ENCODE measurements at places on chromosomes 11 and 22.

DNA sequence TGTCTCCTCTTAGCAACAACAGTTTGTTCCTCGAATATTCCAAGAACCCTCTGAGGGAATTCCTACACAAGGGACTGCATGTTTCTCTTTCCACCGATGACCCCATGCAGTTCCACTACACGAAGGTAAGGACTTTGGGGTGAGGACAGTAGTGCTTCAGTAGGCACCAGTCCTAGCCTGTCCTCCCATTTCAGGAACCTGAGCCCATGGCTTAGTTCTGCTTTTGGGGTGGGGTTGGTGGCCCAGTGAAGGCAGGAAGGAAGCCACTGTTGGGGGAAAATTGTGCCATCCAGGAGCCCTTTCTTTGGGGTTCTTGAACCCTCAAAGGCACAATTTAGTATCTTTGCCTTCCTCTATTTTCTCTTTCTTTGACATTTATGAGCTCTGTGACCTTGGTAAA, 38.2 kb downstream of the RNF141 start:
- DNase-seq, result no peak

GRCh38 chr11:104725796-104726408, 172.4 kb downstream of the CASP12 start:
- no peak for DNase-seq

- no peak for DNase-seq
Measured at GRCh38 chr11:6653656-6654055, 2.0 kb downstream of the DCHS1 start.

DNA sequence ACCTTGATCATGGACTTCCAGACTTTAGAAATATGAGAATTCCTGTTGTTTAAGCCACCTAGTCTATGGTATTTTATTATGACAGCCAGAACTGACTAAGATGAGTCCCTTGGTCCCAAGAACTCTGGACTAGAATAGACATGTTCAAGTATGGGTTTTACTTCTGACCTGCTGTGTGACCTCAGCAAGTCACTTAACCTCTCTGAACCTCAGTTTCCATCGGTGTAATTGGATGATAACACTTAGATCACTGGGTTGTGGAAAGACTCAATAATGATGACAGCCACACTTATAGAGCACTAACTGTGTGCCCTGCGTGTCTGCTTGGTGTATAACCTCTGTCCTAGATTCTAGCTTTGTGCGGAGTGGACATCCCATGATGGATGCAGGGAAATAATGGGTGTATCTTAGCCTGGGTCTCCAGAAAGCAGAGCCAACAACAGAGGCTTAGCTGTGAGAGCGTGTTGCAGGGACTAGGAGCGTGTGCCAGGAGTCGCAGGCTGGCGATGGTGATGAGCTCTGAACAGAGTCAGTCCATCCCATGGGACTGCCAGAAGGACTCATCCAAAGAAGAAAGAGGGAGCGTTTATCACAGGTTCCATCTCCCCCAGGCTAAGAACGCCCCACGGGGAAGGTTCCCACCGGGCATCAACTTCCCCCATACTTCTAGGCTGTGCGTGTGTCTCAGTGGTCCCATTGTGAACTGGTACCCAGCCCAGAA, 93.2 kb upstream of the TP53I11 start:
- no peak for DNase-seq

DNA sequence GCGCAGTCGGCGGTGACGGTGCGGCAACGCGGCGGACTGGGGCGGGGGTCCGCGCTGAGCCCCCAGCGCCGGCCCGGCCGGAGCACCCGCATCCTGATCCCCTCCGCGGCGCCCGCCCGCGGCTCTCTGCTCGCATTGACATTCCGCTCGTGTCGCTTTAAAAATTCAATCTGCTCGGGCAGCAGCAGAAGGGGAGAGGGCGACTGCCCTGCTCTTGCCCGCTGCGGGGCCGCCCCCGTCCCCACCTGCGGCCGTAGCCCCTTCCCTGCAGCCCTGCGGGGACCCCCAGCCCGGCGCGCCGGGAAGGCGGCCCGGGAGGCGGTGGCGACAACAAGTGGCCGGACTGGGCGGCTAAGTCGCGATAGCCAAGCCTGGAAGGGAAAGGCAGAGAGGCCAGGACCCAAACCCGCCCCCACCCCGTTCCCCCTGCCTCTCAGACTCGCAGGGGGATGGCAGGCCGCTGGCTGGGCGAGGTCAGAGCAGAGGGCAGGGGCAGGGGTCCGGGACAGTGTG, 1.1 kb downstream of the CABP7 start:
- DNase-seq, result no peak

- DNase-seq, result no peak
Measured at GRCh38 chr22:27299181-27300085, 502.1 kb downstream of the MN1 start.

DNA sequence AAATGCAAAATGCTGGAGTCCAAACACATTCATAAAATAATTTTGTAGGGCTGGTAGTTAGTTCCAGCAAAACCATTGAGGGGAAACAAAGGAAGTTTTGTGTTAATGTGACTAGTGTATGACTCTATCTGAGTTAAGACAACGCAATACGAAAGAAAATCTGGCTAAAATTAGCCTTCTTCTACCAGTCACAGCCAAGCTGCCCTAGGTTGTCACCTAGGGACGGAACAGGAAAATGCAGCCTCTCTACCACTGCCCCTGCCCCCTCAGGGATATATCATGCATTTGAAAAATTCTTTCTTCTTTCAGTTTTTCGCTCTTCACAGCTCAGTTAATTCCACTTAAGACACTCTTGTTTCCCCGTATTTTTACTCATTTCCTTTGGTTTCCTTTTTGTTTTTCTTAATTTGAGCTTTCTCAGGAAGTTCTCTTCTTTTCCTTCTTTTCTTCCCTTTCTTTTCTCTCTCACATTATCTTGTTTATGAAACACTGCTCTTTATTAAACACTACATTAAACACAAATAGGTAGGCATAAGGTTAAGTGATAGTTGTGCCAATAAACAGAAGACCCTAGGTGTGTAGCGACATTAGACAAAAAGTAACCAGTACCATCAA, 30.6 kb downstream of the KIRREL3 start:
- no peak for DNase-seq

GRCh38 chr11:35567737-35568465, 42.5 kb upstream of the PAMR1 start:
- DNase-seq, result no peak

DNA sequence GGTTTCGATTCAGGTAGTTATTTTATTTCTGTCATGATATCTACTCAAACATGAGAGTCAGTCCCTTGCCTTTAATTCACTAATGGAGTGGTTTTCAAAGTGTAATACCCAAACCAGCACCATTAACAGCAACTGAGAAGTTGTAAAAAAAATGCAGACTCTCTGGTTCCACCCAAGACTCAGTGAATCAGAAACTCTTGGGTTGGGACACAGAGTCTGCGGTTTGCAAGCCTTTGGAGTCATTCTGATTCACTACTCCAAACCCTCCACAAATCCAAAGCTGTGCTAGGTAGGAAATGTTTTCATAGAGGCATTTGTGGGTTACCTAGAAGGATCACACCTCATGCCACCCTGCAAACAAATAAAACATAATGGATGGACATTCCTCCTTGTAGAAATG, 340.1 kb downstream of the NTM start:
- DNase-seq, result no peak

DNA sequence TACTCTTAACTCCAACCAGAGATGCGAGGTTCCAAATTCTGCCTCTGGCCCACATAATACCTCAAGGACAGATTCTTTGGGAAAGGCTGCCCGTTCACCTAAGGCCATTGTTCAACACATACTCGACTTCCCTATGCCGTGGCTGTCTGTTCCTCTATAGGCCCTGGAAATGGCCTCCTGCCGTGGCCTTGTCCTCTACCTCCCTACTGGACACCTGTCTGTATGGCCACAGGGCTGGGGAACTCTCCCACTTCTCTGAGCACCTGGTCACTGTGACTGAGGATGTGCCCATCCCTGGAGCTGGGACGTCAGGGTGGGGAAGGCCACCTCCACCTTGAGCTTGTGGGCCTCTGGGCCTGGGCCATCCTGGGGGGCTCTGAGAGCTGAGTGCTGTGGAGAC, 340.5 kb upstream of the B3GAT1 start:
- DNase-seq, result peak; percentile 72

DNA sequence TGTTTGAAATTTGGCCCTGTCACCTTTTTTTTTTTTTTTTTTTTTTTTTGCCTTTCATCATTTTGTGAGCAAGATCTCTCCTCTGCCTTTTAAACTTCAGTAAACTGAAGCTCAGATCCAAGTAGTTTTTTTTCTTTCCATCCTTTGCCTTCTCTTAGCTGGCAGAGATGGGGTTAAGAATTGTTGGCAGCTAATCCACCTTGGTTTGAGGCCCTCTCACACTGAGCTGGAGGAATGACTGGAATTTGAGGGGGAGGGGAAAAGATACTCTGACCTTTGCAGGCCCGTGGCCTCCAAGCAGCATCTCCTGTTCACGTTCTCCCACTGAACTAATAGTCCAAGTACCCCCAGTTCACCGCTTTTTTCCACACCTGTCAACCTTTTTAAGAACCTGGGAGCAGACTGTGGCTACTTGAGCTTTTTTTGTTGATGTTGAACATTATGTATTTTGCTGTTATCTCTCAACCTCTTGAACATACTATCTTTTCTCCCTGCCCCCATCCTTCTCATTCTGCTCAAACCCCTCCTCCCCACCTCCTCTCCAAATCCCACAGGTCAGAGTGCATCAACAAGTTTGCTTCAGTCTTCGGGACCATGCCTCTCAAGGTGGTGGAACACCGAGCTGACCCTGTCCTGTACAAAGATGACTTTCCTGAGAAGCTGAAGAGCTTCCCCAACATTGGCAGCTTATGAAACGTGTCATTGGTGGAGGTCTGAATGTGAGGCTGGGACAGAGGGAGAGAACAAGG, 66.2 kb downstream of the ALX4 start:
- DNase-seq, result no peak

DNA sequence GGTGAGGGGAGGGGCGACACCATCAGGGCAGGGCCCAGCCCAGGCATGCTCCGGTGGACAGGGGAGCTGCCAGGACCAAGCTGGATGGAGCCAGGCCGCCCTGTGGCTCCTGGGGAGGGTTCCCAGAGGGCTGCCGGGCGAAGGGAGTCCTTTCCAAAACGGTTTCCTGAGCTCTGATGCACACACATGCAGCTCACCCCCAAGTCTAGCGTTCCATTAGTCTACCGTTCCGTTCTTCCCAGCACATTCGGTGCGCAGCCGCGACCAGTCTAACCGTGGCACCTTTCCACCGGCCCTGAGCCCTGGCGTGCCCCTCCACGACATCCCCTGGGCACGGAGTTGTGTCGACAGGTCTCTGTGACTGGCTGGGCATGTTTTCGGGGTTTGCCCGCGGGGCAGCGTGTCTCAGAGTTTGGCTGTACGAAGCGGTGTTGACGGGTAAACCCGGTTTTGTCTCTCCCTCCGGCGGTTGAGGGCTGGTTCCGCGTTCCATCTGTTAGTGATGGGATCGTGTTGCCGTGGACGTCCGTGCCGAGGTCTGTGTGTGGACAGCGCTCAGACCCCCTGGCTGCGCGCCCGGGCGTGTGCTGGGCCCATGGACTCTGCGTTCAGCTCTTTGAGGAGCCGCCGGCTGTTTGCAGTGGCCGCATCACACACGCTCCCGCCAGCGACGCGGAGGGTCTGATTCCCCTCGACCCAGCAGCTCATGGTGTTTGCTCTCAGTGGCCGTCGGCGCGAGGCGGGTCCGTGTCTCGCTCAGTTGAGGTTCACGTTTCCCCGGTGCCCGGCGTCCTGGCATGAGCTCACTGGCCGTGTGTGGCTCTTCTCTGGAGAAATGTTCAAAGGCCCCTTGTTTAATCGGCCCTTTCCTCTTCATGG, 121.2 kb downstream of the IGLL1 start:
- DNase-seq, result no peak

DNA sequence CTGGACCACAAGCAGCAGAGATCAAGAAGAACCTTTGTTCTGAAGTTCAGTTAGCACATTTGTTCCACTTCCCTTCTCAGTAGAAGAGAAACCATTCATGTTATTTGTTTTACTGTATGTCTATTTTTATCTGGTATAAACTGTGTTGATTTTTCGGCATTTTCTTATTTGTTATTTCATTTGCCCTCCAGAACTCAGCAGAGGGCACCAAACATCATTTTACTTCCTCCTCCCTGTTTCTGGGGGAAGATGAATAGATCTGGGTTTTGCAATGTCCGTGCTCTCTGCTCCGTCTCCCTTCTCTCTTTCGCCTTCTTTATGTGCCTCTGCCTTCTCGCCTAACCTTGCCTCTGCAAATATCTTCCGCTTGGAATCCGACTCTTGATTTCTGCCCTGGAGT, 366.9 kb downstream of the NTM start:
- no peak for DNase-seq

DNA sequence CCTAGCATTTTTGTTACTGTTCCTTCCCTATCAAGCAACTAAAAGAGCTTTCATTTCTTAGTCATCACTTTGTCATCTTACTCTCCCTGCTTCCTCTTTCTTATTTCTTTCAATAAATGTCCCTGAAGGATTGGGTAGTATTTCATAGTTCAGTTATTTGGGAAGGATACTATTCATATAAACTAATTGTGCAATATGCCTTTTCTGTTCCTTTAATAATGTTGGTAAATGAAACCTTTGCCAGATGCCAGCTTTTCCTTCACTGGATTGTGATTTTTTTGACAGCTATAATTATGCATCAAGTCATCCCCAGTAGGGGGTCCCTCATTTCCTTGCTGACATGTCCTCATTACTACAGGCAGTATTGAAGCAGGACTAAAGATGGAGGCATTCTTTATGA, 101.7 kb downstream of the ATM start:
- DNase-seq, result no peak

- peak; percentile 90 for DNase-seq
Measured at GRCh38 chr11:19903620-19904069, 191.0 kb downstream of the NAV2 start.

DNA sequence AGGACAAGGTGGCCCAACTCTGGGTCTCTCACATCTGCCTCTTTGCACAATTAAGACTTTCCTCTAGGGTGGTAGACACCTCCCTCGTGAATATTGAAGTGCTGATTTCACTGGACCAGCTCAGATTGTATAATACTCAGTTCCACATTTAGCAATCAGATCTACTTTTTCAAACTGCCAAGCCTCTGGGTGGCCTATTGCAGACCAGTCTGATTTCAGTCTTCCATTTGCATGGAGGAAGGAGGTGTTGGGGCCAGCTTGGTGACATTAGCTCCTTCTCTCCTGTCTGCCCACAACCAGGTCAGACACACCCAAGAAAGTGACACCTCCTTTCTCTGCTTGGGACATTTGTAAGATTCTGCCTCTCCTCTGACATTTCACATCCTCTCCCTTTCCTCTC, 78.2 kb downstream of the PPFIBP2 start:
- no peak for DNase-seq

GRCh38 chr11:95398437-95399112, 167.6 kb upstream of the SESN3 start:
- no peak for DNase-seq

GRCh38 chr11:24253237-24253760, 243.6 kb upstream of the LUZP2 start:
- no peak for DNase-seq

GRCh38 chr11:80466570-80466969, 1025.7 kb upstream of the TENM4 start:
- DNase-seq, result no peak
